ENCODE measurements at places on chromosomes 16 and 17. TPM values are rescaled to one million over a fixed set of nuclear protein-coding genes. Genes with fewer than 3 reads are reported as not detected.

DNA sequence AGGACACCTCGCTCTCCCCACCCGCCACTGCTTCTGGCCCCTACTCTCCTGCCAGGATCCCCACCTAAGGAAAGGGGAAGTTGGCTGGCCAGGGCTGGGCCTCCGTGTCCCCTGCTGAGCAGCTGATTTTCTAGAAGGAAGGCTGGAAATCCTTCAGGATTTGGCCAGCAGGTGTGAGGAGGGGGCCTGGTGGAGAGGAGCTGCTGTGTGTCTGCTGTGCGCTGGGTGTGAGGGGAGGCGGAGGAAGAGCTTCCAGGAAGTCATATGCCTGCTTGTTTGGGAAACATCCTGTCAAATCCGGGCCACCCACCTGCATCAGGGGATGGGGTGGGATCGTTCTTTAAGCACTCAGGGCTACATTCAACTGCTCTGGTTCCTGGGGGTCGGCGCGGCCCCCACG, 28.6 kb downstream of the TPSG1 start:
- H3K4me1 ChIP-seq: no peaks in the 10 kb centered on the region
- H3K36me3 ChIP-seq: no peaks in the 10 kb centered on the region
- no peak for DNase-seq

DNA sequence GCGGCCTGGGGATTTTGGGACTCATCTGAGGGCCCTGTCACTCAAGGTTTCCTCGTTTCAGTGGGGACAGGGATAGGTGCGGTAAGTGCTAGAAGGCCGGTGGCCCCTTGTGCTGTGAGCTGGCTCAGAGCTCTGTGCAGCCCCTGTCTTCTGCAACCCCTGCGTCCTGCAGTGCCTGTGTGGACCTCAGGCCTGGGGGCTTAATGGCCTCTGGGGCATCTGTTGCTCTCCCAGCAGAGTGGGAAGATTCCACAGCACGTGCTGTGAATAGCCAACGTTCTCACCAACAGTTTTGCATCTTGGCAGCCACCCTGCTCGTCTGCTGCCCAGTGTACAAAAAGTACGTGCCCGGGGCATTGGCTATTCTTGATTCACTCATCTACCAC, 4.9 kb downstream of the FOXC2 start:
- H3K4me3 ChIP-seq: no peak overlapping the region
- H3K27ac ChIP-seq: no peak overlapping the region
- H3K36me3 ChIP-seq: no peaks in the 10 kb centered on the region
- DNase-seq: no peak

DNA sequence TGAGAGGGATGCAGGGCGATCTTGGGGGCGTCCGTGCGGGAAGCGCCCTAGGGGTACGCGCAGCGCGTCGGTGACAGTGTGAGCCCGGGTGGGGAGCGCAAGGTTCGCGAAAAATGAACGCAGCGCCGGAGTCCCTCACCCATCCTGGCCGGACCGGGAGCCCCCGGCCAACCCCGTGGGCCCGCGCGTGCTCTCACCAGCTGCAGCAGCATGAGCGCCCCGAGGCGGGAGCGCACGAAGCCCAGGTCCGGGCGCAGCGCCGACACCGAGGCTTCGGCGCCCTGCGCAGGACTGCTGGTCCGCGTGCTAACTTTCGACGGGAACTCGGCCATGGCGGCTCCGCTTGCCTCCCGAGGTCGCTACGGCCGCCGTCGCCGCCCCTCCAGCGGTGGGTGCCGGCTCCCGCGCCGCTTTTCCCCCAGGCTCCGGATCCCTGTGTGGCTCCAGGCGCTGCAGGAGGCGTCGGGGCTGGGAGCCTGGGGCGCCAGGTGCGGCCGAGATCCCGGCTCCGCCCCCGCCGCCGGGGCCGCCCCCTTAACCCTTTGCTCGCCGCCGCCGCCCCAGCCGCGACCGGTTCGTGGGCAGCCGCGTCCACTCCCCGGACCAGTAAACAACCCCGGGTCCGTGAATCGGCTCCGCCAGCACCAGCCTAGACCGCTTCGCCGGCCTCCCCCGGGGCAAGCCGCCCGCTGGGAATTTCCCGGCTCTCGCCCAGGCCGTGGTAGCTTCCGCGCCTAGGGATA, at the start of gene PLLP:
Gene PLLP, minus strand, starts transcription at position 464 of the 743 bp plus-strand sequence. Its CDS starts 132 bp downstream, at position 332.
- peaks cover 26% of the 10 kb centered on the region for H3K4me1 ChIP-seq
- H3K4me3 ChIP-seq: peak within 1 kb of the TSS; percentile 68
- no peak for DNase-seq
- H3K36me3 ChIP-seq: no peaks in the 10 kb centered on the region
- H3K27ac ChIP-seq: no peak within 1 kb of the TSS

KIF22 gene
- total RNA-seq: 179 TPM

PYDC1 gene
- not detected for total RNA-seq

Measured in PC-9 (cell line).